IPS DF 19.7 (cell line): ENCODE measurements at places on chromosomes 2 and 18.

DNA sequence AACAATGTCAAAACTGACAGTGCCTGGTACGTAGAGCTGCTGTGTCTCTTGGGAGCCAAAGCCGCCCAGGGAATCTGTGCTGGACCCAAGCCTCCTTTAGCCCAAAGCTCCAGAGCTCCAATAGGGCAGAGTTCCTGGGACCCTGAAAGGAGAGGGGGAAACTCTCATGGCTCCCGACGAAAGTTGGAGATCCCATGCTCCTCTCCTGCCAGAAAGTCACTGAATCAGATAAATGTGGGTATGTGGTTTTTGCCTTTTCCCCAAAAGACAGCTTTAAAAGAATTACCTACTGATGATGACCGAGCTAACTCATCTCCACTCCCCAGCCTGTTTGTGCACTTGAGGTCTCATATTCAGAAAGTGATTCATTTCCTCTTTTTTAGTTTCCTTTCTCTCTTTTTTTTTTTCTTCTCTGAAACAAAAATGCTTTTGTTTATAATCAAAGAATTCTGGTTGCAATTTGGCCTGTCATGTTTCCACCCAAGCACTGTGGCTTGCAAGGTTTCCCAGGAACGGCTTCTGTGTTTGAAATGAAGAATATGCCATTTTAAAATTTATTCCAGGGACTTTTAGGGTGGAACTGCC lies 14.1 kb upstream of the PMAIP1 start:
- DNase-seq, result no peak

GRCh38 chr18:70452501-70452900 lies 163.7 kb downstream of the SOCS6 start:
- no peak for DNase-seq

GRCh38 chr2:226673314-226673723 lies 126.3 kb downstream of the IRS1 start:
- no peak for DNase-seq

DNA sequence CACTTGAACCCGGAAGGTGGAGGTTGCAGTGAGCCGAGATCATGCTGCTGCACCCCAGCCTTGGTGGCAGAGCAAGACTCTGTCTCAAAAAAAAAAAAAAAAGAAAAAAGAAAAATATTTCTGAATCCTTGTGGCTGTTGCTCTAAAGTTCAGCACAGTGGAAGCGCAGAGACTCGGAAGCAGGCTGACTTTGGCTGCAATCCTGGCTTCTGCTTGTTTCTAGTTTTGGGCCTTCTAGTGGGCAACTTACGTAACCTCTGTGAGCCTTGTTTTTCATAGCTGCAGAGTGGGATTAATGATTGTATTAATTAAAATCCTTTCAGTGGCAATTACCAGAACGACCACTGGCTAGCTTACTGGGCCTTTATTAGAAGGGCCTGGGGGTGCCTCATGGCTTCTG lies 28.4 kb downstream of the GNLY start:
- no peak for DNase-seq

- DNase-seq, result peak; percentile 17
Observed at GRCh38 chr2:29053223-29053622, 21.1 kb downstream of the PCARE start.

GRCh38 chr2:51304311-51304710 lies 272.4 kb upstream of the NRXN1 start:
- no peak for DNase-seq

GRCh38 chr2:66212749-66213148 lies 222.2 kb upstream of the MEIS1 start:
- no peak for DNase-seq

DNA sequence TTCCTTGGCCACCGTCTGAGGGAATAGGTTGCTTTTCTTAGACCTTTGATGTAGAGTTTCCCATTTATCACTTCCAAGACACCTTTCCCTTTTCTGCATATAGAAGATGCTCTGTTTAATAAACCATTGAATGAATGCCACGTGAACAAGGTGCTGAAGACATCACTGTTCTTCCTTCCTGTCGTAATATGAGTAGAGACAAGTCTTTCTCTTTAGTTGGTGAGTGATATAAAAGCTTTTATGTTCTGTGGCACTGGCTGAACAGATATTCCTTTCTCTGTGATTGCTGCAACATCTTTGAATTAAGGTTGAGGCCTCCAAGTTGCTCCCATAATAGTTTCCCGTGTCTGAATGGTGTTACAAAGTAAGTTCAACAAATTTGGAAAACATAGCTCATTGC lies 38.7 kb downstream of the TTC39C start:
- DNase-seq, result no peak

- DNase-seq, result no peak
Observed at GRCh38 chr2:95179451-95179850, 13.8 kb downstream of the ZNF2 start.

DNA sequence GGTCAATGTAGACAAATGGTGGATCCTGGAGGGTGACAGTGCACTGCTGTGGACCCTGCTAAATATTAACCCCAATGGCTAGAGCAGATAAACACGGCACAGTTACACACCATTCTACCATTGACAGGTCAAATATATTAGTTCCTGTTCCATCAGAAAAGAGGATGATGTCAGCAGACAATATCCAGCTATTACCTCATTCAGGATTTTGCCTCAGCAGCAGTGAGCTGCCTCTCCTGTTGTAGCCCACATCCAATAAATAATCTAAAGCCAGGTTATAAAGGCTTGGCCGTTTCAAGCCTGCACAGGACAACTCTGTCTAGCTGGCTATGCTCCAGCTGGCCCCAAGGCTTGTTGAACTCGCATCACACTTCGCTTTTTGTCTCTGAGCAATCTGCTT lies 31.6 kb upstream of the NETO1 start:
- no peak for DNase-seq

GRCh38 chr2:96138179-96139145 lies at the start of gene ASTL:
Gene ASTL (minus strand): TSS chr2:96138502. CDS start chr2:96138436, 66 bp downstream.
- peak; percentile 78 for DNase-seq

GRCh38 chr2:235343156-235343774 lies 150.6 kb upstream of the AGAP1 start:
- no peak for DNase-seq

GRCh38 chr2:121336528-121337294 lies 51.7 kb upstream of the TFCP2L1 start:
- no peak for DNase-seq

DNA sequence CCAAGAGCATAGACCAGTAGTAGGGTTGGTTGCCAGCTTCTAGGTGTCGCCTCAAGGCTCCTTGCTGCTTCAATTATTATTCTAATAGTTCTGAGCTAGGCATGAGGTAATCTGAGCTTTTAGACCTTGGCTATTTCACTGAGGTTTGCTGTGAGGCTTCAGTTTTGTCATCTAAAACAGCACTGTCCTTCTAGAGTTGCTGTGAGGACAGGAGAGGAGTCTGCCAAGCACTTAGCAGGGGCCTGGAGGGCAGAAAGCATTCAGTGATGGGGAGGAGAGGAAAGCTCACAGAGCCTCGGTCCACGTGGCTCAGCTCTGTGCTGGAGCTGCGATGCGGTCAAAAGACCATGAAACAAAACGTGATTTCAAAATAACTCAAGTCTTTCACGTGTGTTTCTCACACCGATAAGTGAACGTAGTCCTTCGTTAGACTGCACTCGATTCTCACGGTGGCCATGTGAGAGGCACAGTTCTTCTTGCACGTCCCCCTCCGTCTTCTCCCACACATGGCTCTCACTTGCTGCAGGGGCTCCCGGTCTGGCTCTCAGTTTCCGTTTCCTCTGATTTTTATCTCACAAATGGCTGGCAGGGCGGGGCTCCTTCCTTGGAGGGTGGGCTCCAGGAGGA lies 113.7 kb downstream of the B3GNT2 start:
- no peak for DNase-seq

- no peak for DNase-seq
Observed at GRCh38 chr2:3504741-3505140, 14.6 kb downstream of the ADI1 start.

- no peak for DNase-seq
Observed at GRCh38 chr2:120779781-120780283, 44.2 kb downstream of the GLI2 start.

GRCh38 chr2:674321-674985 lies 2.8 kb downstream of the TMEM18 start:
- no peak for DNase-seq

DNA sequence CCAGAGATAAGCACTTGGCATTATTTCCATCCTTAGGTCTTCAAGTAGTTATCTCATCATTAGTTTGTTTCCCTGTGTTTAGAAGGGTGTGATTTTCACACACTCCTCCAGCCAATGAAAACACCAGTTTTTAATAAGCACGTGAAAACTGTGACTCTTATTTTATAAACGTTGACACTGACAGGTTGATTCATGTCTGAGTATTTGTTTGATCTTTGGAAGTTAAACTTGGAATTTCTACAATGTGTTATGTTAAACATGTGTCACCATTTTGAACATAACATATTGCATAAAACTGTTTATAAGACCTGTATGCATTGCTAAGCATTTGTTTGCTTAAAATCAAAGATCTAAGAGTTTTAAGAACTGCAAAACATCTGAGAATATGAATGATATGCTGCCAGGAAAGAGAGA lies 27.6 kb downstream of the SLC40A1 start:
- no peak for DNase-seq

GRCh38 chr18:57797209-57797651 lies 5.9 kb downstream of the ATP8B1 start:
- no peak for DNase-seq

- DNase-seq, result no peak
Observed at GRCh38 chr2:1004398-1004797, 53.7 kb downstream of the SNTG2 start.

DNA sequence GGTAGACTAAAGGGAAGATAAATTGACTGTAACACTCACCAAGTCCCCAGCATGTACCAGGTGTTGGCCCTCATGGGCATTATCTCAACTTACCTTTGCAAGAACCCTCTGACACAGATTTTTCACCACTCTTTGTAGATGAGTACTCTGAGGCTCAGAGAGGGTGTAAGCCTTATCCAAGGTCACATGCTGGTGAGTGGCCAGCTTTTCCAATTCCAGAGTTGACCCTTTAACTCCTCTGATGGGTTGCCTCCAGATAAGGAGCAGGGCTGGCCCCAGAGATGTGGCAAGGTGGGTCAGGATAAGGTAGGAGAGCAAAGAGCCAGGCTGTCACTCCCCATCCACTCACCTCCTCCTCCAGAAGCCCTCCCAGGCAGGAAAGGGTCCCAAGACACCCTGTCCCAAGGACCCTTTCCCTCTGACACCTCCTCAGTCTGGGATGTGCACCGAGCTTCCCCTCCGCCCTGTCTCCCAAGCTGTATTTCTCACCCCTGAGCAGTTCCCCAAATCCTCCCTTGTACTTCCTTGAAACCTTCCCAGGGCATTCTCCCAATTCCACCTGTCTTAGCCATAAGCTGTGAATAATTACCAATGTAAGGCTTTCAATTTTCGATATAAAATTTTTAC lies 165.9 kb downstream of the ZFP36L2 start:
- DNase-seq, result no peak

GRCh38 chr2:15899327-15899612 lies 41.1 kb upstream of the MYCN start:
- DNase-seq, result no peak

DNA sequence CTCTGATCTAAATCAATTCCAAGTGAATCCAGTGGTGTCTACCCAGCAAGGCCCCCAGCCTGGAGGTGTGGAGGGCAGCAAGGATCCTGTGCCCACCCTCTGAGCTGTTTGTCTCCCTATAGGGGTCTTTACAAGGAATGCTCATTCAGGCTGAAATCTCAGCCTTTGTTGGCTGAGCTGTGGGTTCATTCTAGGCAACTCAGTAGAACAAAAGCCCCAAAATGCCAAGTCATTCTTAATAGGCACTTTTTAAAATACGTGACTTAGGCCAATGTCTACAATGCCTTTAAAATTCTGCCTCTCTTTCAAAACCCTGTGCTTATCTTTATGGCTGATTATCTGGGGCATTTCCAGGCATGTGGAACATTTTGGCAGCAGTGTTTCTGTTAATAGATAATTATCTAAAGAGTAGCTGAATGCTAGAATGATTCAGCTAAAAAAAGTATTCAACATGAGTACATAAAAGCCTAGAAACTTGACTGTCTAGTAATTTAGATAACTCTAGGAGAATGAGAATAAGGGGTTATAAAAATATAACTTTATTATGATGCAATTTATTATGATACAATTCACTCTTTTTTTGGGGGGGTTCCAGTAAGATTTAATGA lies 7.4 kb downstream of the UGT1A6 start:
- no peak for DNase-seq

GRCh38 chr2:68237404-68237803 lies 14.9 kb downstream of the PPP3R1 start:
- no peak for DNase-seq

GRCh38 chr2:232537079-232537478 lies 2.4 kb upstream of the CHRNG start:
- DNase-seq, result no peak

GRCh38 chr2:156158808-156159207 lies 173.7 kb downstream of the NR4A2 start:
- no peak for DNase-seq

DNA sequence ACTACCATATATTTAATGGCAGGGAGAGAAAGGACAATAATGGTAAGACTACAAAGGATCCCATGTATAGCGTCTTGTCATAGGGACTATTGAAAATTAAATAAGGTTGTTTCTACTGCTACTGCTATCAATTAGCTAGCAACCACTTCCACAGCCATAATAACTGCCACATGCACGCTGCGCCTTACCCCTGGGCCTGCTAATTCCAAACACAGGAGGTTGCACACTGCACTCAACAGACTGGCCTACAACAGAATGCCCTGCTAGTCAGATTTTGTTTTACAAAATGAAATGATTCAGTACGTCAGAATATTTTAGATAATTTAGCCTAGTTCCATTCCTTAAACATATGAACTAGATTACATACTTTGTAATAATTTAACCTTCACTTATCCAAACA lies 121.0 kb upstream of the SMAD7 start:
- no peak for DNase-seq

DNA sequence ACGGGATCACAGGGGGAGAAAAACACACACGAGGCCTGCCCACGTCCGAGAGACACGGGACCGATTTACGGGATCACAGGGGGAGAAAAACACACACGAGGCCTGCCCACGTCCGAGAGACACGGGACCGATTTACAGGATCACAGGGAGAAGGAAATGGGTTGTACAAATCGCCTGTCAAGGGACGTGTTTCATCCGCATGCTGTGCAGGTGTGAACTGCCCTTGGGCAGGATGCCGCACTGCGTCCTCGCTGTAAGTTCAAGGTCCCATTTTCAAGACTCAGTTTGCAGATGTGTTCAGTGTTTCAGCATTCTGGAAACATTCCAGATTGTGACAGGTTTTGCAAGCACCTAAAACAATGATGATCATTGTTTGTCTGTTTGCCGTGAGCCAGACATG lies 2.3 kb upstream of the KCNG2 start:
- no peak for DNase-seq

- no peak for DNase-seq
Observed at GRCh38 chr2:238370823-238371372, 50.6 kb downstream of the TRAF3IP1 start.

- DNase-seq, result no peak
Observed at GRCh38 chr2:225158360-225158759, 116.1 kb upstream of the DOCK10 start.

DNA sequence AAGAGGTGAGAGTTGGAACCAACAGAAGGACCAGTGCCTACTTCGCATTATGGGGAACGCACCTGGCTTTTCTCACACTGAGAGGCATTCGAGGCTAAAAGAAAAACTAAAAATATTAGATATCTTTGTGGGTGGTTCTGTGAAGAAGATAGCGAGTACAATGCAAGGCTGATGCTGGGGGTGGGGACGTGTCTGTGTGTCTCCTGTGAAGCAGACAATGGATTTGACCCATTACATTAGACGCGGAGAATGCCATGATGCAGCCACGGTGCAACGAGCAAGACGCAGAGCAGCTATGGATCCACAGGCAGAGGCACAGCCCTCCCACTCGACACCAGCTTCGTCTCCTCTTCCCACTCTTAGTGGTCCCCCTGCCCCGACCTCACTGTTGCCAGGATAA lies 61.0 kb downstream of the ADCY3 start:
- no peak for DNase-seq

GRCh38 chr2:127024769-127025358 lies 82.1 kb downstream of the BIN1 start:
- DNase-seq, result peak; percentile 48
